HFFc6 (cell line): ENCODE measurements at places on chromosomes 13 and 19. TPM values are rescaled to one million over a fixed set of nuclear protein-coding genes. Genes with fewer than 3 reads are reported as not detected.
A peak's percentile ranks its signal among the peaks of the same experiment; 100 is the strongest.

DNA sequence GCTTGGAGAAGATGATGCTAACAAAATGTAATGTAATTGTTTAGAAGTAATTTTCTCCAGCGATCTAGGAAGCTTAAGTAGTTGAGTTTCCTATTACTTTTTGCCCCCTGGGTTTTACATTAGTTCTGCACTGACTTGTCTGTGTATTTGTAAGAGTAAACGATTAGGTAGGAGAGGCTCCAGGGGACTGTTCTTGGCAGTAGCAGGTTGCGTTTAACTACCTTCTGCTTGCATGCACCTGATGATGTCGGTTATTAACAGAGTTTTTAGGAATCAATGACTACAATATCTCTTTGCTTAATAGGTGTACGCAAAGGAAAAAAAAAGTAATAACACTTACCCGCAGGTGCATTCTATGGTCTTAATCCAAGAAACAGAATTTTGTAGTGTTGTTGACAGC lies 18.3 kb upstream of the UGGT2 start:
- no peak for DNase-seq

DNA sequence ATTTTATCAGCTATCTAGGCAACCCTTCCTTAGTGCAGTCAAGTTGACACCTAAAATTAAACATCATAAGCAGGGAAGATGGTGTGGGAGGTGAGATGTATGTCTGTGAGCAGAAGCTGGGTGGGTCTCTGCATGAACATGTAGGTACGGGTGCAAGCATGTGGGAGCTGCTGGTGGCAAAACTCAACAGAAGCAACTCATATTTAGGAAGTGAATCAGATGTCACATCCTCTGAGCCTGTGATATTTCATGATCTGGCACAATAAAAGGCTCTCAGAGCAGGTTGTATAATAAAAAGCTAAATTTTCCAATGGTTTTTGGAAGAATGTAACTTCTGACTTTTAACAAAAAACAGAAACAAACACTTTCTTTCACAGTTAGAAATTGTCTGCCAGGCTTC lies 44.4 kb downstream of the C1QTNF9 start:
- DNase-seq, result no peak

GRCh38 chr13:59587030-59587429 lies 576.7 kb downstream of the DIAPH3 start:
- no peak for DNase-seq

GRCh38 chr19:27794494-27795042 lies 1418.4 kb downstream of the UQCRFS1 start:
- peak; percentile 44 for DNase-seq

DNA sequence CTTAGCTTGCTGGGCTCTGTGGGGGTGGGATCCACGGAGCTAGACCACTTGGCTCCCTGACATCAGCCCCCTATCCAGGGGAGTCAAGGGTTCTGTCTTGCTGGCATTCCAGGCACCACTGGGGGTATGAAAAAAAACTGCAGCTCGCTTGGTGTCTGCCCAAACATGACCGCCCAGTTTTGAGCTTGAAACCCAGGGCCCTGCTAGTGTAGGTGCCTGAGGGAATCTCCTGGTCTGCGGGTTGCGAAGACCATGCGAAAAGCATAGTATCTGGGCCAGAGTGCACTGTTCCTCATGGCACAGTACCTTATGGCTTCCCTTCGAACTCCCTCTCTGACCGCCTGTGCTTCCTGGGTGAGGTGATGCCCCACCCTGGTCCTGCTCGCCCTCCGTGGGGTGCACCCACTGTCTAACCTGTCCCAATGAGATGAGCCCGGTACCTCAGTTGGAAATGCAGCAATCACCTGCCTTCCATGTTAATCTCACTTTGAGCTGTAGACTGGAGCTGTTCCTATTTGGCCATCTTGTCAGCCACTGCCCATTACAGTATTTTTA lies 120.8 kb upstream of the TNFSF11 start:
- no peak for DNase-seq

DNA sequence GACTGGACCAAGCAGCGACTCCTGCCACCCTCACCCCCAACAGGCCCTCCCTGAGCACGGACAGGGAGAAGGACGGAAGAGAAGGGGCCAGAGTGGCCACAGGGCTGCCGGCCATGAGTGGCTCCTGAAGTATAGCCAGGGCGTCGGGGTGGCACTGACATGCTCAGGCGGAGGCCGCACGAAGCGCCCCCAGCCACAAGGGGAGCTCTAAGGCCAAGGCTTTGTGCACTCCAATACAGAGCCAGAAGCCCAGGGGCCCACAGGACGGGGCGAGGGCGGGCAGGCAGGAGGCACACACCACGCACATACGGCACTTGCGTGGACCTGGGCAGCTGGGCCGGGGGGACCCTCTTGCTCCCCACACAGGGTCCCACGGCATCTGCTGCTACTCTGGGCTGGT lies 52.0 kb downstream of the KLF2 start:
- DNase-seq, result no peak

Gene MARK4
- 40.3 to 47.8 TPM (median 41.3 TPM) in 3 replicates for total RNA-seq

Gene ZNF433
- total RNA-seq, result 3.7 and 4.4 TPM in 2 replicates

Gene LINGO3
- not detected in 3 replicates for total RNA-seq

Gene MTUS2
- total RNA-seq, result 0.03 TPM in 1 of 3 replicates, not detected in the others
